AG10803 (cell line): ENCODE measurements at places on chromosomes 3 and 15.

DNA sequence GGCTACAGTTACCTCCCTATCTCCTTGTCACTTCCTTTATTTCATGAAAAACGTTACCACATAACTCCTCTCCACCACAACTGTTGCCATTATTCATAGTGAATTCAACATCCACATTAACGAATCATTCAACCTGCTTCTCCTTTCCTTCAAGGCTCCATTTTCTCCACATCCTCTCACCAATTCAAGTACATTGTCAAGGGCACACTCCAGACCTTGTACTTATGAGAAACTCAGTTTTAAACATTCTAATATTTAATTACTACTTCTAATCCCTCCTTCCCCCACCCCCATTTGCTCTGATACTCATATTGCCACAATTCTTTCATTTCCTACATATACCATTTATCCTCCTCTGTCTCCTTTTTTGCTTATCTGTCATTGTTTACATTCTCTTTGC, 871.2 kb downstream of the TUSC7 start:
- no peak for DNase-seq

- DNase-seq = no peak
Measured at GRCh38 chr3:71052716-71053115, 530.8 kb downstream of the FOXP1 start.

GRCh38 chr15:79381593-79381992, 50.5 kb upstream of the MINAR1 start:
- DNase-seq = no peak

DNA sequence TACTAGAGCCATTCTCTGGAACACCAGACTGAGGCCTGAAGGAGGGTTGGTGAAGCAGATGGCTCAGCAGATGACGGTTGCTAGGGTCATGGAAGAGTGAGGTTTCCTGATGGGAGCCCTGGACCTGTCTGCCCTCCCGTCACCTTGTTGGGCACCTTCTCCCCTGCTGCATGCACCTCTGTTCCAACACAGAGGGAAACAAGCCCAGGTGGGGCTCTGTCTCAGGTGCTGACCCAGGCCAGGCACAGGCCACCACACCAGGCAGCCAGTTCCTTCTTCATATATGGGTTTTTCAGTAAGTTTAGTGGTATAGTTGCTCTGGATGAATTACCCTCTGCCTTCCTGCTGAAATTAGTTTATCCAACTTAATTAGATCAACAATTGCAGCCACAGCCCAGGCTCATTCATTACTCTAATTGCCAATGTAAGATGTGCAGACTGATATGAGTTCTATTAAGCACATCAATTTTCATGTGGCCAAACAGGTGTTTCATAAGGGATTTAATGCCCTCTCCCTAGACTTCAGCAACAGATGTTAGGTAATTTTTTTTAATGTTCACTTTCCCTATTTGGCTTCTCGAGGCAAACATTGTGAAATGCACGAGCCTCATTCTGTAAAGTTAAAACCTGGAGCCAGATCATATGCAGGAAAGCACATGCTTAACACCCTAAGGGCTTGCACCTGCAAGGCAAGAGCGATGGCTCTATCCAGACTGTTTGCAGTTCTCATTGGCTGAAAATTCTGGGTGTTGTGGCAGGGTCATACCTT, 174.8 kb downstream of the CHDH start:
- no peak for DNase-seq

DNA sequence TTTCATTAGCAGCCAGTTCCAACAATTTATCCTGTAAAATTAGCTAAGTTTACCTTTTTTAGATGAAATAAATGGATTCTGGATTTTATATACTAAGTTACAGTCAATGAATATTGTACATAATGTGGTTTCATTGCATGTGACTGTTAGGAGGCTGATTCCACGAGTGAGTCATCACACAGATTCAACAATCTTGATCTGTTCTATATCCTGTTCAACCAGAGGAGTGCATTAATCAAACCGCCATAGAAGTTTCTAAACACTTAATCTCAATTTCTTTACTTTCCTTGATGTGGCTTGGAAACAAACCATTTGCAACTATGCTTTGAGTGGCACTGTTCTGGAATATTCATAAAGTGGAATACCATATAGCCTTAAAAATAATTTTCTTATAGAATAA, 15.3 kb downstream of the DNAJC13 start:
- peak; percentile 60 for DNase-seq

GRCh38 chr3:151979906-151980305, 106.5 kb downstream of the SUCNR1 start:
- DNase-seq = peak; percentile 64

DNA sequence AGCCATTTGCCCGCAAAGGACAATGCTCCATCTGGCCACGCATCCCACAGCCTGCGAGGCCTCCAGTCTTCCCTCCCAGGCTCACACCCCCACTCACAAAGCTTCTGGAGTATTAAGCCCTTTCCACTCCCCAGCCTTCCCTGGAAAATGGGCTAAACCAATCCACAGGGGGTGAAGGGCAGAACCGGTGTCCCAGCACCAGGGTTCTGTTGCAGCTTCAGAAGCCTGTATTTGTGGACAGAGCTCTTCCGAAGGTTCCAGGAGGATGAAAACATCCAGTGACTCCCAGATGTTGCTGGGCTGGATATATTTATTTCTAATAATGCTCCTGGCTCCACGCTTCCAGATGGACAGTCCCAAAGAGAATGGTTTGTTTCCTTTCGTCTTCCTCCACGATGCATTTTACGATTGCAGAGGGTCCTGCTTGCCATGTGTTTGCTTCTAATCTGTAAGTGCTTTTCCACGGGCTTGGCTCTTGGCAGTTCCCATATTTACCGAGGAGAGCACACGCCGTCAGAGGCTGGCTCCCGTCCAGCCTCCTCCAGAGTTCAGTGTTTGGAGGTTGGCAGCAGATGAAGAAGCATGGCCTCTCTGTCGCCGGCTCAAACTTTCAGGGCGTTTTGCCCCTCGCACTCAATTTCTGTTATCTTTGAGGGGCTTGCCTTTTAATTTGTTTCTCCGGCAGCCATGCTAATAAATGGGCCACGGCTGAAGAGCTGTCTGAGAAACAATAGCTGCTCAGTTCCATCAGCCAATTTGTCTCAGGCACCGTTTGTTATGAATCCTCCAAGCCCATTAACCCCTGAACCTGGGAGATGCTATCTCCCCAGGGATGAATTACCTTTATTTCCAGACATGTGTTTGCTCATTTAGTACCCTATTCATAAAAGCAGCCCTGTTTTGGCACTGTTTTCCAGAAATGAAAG, 367.9 kb upstream of the PROK2 start:
- peak; percentile 83 for DNase-seq

GRCh38 chr3:24237971-24238706, 256.5 kb downstream of the THRB start:
- DNase-seq = peak; percentile 99

GRCh38 chr3:12054245-12054644, 50.1 kb downstream of the SYN2 start:
- no peak for DNase-seq

DNA sequence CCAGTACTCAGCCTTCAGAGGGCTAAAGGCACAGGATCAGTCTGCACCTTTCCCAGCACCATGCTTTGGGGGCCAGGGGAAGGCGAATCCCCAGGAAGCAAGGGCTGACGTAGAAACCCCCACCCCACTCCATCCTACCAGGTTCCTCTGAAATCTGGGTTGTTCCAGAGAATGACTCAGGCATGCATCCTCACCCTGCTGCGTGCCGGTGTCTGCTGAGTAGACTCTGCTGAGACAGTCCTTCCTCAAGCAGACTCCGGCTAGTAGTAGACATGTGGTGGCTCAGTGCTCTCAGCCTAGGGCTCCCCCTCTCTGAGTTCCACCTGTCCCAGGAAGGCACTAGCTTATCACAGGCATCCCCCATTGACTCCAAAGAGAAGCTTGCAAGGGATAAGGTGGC, 9.0 kb downstream of the TMEM43 start:
- no peak for DNase-seq

GRCh38 chr15:80182611-80183261, 29.9 kb downstream of the FAH start:
- peak; percentile 87 for DNase-seq
